ENCODE measurements at places on chromosomes 4 and X.

DNA sequence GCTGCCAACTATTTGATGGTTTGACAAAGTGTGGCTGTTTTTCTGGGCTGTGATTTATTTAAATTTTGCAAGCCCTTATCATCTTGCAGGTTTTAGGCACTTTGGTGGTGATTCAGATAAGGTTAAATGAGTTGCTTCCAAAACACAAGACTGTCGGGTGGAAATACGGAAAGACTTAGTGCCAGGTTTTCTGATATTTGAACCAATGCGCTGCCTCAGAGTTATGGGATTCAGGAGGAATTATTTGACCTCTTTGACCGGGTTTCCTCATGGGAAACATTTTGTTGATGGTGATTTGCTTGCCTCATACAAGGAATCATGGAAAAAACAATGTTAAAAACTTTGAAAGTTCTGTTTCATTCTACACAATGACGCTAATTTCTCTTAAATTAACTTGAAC lies 136.1 kb upstream of the MAP9 start:
- peak; percentile 44 for DNase-seq

DNA sequence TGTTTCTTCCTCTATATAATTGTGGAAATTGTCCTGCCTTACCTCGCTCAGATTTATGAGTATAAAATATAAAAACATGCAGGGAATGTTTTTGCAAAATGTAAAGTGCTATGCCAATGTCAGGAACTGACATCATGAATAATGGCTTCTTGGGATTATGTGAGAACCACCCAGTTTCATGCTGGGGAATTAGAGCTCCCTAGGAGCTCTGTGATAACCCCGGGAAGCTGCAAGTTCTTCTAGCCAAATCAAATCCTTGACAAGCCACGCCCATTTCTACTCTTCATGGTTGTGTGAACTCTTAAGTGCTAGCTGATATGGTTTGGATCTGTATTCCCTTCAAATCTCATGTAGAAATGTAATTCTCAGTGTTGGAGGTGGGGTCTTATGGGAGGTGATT lies 85.9 kb upstream of the PAK3 start:
- no peak for DNase-seq

DNA sequence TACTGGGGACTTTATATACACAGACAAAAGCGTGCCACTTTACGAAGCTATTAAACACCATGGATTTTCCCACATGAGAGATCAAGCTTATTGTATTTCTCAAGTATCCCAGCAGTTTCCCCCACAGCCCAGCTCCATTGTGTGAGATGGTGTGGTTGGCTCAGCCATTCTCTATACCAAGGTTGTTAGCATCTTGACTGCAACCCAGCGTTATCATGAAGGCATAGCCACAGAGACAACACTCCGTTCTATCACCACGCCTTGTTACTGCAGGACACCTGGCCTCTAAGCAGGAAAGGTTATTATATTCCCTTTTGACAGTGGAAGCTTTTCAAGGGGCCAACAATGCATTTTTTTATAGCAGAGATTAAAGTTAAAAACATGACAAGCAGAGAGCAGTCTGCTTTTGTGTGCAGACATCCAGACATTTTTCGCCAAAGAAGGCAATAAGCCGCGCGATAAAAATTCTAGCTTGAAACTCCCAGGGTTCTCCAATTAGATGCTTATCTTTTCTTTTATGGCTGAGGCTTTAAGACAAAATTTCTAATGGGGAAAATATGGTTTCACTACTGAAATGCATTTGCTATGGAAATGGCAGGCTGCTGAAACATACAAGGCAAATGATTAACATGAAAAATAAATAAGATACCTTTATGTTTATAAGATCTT lies 206.1 kb downstream of the MID1 start:
- no peak for DNase-seq

- DNase-seq: no peak
Measured at GRCh38 chrX:16754019-16754418, 32.2 kb upstream of the TXLNG start.

DNA sequence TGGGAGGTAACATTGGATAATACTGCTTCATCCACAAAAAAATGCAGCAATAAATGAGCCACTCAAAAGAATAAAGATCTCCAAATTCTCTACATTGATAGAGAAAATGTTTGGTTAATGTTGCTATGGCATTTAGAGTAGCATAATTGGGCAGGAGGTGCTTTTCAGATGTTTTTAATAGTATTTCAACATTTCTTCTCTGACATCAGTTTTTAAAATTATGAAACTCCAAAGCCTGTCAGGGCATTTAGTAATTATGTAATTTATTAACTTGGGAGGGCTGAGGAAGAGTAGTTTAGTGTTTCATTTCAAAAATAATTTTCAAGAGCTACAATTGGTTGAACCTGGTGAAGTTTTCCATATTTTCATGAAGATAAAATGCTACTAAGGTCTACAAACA lies 211.3 kb upstream of the INTU start:
- no peak for DNase-seq

DNA sequence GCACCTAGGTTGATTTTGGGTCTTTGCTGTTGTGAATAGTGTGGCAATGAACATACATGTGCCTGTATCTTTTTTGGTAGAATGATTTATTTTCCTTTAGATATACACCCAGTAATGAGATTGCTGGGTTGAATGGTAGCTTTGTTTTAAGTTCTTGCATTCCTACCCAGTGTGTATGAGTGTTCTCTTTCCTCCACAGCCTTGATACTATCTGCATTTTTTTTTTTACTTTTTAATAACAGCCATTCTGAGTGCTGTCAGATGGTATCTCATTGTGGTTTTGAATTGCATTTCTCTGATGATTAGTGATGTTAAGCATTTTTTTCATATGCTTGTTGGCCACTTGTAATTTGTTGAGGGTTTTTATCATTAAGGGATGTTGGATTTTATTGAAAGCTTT lies 351.8 kb upstream of the GNPDA2 start:
- no peak for DNase-seq

GRCh38 chr4:90127706-90128345 lies 632 bp downstream of the CCSER1 start:
- no peak for DNase-seq

GRCh38 chr4:36269101-36269500 lies 12.3 kb upstream of the DTHD1 start:
- DNase-seq: no peak

Measured in renal pelvis (tissue), 12 donors.